ENCODE measurements at places on chromosomes 2 and 18.

DNA sequence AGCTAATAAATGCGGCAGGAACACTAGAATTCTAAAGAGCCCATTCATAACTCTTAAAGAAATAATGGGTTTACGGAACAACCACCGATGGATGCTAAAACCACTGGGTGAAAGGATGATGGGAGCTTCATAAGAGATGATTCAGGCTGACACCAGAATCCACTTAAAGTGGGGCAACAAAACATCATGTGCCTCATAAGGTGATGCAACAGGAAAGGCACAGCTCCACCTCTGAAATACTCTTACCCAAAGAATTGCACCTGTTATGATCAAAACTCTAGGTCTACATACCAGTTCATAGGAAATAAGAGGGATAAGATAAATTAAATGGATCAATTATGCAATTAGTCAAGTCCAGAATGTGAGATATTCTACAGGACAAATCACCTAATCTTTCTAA is 131.4 kb downstream of the DHRS9 start:
- DNase-seq = no peak

GRCh38 chr18:62128157-62128556 is 58.7 kb downstream of the PIGN start:
- DNase-seq = peak; percentile 41

- peak; percentile 20 for DNase-seq
Observed at GRCh38 chr2:39666491-39667101, 879 bp downstream of the TMEM178A start.

GRCh38 chr2:176978921-176979320 is 233.7 kb upstream of the HNRNPA3 start:
- peak; percentile 20 for DNase-seq

GRCh38 chr2:136764452-136765255 is 691 bp upstream of the THSD7B start:
- no peak for DNase-seq

DNA sequence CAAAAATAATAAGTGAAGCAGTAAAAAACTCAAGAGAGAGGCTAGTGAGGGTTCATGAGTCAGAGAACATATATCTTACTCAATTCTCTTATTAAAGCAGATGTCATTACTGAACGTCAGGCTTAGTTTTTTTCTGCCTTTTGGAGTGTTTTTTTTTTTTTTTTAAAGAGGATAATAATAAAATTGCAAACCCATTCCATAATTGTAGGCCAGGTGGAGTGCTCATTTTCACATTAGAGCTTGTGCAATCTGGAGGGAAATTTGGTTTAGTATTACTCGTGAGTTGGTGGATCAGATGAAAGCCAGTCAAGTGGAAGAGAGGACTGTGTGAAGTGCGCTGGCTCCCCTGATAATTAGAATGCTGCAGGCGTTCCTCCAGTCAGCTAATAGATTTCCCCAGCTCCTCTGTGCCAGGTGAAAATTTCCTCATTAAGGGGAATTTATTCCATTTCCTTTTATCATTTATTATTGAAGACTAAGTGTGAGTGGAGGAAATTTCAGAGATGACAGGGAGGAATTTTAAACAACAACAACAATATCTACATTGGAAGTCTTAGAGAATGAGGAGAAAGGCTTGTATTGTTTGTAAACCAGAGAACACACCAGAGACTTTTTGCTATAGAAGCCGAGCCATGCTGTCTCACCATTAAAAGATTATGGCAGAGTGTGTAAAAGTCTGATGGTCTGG is 74.6 kb downstream of the CPS1 start:
- DNase-seq = no peak

DNA sequence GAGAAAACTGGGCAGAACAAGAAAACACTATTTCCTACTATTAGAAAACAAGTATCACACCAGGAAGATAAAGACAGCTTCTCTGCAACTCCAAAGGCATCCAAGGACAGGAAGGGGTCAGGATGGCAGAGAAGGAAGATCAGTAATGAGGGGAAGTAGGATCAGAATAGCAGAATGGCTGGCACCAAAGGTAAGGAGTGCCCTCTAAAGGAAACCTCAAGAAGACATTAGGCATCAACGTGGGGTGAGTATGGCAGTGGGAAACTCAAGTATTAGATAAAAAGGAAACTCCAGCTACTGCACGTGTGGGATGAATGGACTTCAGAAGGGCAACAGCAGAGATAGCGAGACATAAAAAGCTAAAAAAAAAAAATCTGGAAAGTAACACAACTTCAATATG is 25.9 kb downstream of the HDLBP start:
- DNase-seq = no peak
